ENCODE measurements at places on chromosomes 12 and 14.
A peak's percentile ranks its signal among the peaks of the same experiment; 100 is the strongest.

DNA sequence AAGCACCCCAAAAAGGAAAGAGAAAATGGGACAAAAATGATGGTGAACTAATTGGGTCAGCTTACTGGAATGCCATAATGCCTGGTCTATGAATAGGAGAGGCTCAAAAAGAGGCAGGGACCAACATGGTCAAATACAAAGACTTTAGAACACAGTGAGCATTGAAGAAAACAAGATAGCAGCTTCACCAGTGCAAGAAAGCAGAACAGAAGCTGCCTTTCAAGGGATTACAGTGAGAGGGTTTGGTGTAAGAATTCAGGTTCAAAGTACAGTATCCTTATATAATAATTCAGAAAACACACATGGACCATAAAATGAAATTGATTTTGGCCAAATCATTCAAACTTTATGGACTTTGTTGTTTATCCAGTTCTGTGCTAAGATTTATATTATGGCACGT lies 162.1 kb downstream of the NAV3 start:
- no peak for DNase-seq

- DNase-seq = no peak
Measured at GRCh38 chr14:60238955-60239354, 10.1 kb upstream of the PPM1A start.

- no peak for DNase-seq
Measured at GRCh38 chr14:36268121-36268520, 52.3 kb downstream of the MBIP start.

DNA sequence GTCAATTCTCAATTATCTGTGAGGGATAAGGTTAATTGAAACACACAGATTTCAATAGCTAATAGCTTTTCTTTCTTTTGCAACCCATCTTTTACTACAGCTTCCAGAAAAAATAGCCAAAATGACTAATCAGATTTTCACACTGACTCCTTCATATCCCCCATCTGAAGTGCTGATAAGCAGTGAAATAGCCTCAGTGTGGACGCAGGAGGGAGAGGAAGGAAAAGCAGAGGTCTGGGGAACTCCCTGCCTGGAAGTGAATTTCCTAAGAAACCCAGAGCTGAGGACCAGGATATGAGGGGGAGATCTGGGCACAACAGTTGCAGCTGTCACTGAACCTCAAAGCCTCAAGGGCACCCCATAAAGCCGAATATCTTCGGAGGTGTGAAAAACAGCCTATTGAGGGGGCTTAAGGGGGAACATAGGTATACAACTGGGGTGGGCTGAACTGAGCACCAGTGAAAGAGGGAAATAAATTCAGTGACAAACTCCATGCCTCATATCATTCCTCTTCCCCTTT lies 60.9 kb downstream of the EMP1 start:
- DNase-seq = no peak

DNA sequence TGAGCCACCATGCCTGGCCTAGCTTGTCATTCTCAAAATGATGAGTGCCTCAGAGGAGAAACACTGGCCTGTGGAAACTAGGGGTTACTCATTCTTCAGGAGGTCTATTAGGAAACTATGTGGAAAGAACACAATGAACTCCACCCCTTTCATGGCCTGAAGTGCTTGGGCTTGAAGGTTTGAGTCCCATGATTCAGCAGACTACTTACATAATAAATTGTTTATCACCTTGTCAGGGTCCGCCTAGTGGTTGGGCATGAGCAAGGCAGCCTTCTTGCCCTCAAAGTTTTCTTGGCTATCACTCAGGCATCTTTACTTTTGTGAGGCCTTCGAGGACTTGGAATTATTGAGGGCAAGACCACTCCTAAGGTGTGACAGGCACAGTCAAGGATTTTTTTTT lies 251.2 kb downstream of the ACSS3 start:
- DNase-seq = peak; percentile 34

- peak; percentile 87 for DNase-seq
Measured at GRCh38 chr14:51828017-51828797, 32.2 kb upstream of the GNG2 start.

DNA sequence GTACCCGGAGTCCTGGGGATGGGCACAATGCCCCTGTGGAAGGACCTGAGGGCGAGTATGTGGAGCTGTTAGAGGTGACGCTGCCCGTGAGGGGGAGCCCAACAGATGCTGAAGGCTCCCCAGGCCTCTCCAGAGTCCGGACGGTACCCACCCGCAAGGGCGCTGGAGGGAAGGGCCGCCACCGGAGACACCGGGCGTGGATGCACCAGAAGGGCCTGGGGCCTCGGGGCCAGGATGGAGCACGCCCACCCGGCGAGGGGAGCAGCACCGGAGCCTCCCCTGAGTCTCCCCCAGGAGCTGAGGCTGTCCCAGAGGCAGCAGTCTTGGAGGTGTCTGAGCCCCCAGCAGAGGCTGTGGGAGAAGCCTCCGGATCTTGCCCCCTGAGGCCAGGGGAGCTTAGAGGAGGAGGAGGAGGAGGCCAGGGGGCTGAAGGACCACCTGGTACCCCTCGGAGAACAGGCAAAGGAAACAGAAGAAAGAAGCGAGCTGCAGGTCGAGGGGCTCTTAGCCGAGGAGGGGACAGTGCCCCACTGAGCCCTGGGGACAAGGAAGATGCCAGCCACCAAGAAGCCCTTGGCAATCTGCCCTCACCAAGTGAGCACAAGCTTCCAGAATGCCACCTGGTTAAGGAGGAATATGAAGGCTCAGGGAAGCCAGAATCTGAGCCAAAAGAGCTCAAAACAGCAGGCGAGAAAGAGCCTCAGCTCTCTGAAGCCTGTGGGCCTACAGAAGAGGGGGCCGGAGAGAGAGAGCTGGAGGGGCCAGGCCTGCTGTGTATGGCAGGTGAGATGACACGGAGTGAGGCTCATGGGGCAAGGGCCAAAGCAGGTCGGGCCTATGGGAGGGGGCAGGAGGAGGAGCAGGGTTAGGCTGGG lies 4.5 kb downstream of the ARHGEF40 start:
- no peak for DNase-seq

DNA sequence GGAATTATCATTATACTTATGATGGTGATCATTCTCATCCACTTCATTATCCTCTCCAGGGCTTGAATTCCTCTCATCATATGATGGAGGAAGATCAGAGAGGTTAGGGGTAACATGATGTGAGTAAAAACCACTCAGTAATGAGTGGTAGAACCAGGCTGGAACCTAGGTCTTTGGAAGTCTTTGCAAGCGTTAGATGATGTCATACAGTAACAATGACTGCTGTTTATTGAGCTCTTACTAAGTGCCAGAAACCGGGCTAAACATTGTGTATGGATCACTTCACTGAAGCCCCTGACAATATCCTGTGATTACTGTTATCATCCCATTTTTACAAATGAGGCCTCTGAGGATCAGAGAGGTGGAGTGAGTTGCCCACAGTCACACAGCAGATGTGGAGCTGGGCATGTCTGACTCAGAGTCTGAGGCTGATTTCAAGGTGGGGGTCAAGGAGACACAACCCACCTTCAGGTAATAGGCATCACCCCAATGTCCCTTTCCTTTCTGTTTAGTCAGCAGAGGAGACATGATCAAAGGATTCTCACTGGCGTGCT lies 19.5 kb downstream of the WSCD2 start:
- DNase-seq = no peak

DNA sequence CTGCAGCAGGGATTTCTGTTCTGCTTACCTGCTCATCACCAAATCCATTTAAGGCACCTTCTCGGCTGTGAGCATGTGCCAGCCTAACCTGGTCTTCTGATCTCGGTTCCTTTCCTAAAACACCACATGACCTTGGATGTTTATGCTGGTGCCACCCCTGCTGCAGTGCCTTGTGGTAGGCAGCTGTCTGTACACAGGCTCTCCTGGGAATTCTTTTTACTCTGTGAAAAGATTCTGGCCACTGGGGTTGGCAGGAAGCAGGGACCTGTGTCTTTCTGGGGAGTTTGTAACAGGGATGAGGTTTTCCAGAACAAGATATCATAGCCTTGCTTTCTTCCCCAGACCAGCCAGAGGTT lies 10.4 kb upstream of the PLEKHG3 start:
- DNase-seq = no peak

DNA sequence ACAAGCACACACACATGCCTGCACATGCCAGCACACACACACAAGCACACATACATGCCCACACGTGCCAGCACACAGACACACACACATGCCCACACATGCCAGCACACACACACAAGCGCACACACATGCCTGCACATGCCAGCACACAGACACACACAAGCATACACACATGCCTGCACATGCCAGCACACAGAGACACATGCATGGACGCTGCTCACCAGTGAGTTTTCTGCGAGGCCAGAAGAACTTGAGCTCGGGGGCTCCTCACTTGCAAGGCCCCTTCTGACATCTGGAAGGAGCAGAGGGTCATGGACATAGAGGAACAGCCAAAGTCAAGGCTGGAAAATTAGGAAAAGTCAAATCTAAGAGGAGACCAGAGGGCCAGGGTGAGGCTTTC lies 61.2 kb upstream of the BCL11B start:
- DNase-seq = no peak

DNA sequence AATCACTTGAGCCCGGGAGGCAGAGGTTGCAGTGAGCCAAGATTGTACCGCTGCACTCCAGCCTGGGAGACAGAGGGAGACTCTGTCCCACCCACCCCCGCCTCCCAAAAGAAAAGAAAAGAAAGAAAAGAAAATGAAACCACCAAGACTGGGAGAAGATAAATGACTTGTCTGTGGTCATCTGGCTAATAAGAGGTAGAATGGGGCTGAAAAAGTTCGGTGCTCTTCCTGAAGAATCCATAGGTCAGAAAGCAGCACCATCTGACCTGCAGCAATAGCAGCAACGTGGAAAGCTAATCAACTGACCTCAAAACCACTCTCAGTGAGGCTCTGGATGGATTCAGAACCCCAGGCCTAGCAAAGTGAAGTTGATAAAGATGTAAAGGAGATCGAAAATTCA lies 25.2 kb downstream of the SSH1 start:
- no peak for DNase-seq

- no peak for DNase-seq
Measured at GRCh38 chr14:104344818-104345620, 206.6 kb downstream of the KIF26A start.
